ENCODE measurements at places on chromosomes 11 and 22.

GRCh38 chr22:40578171-40578570 is 58.3 kb downstream of the MRTFA start:
- H3K27ac ChIP-seq, result no peak overlapping the region
- no peaks in the 10 kb centered on the region for H3K36me3 ChIP-seq
- H3K27me3 ChIP-seq, result no peaks in the 10 kb centered on the region

DNA sequence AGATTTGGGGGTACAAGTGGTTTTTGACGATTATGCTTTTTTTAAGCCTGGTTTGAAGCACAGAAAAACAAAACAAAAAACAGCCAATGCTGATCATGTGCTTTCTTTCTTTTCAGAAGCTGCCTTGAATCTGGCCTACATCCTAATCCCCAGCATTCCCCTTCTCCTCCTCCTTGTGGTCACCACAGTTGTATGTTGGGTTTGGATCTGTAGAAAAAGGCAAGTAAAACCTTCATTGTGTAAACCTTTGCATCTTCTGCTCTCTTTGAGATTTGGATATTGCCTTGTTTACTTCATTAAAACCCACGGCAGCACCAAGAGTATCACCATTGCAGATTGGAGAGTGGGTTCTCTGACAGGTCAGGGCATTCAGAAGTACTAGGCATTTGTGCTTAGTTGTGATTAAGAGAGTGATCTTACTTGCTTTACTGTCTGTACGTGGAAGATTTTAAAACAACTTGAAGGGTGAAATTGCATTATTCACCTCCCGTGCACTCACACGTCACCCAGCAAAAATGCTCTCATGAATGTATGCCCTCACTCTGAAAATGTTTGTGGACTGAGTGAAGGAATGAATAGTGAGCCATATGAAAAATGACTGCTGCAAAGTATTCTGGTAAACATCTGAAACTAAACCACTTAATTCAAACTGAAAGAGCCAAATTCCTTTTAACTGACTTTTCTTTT is 17.0 kb downstream of the LAYN start:
- H3K4me1 ChIP-seq, result no peaks in the 10 kb centered on the region
- H3K36me3 ChIP-seq, result no peaks in the 10 kb centered on the region
- no peak overlapping the region for H3K4me3 ChIP-seq

- no peak overlapping the region for H3K4me3 ChIP-seq
- H3K27ac ChIP-seq, result no peak overlapping the region
- H3K27me3 ChIP-seq, result no peaks in the 10 kb centered on the region
- H3K36me3 ChIP-seq, result peaks cover 3% of the 10 kb centered on the region
- no peaks in the 10 kb centered on the region for H3K4me1 ChIP-seq
These were observed 7.0 kb downstream of the RHBDD3 start for GRCh38 chr22:29260601-29261315.

DNA sequence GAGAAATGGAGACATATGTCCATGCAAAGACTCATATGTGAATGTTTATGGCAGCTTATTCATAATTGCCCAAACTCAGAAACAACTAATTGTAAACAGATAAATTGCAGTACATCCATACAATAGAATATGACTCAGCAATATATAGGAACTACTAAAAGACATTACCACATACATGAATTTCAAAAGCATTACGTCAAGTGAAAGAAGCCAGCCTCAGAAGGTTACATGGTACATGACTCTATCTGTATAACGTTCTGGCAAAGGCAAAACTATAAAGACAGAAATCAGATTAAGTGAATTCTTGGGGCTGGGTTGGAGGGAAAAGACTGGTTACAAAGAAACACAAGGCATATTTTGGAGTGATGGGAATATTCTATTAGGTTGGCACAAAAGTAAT is 7.2 kb downstream of the KCTD21 start:
- no peak overlapping the region for H3K4me3 ChIP-seq
- no peaks in the 10 kb centered on the region for H3K4me1 ChIP-seq
- no peak overlapping the region for H3K27ac ChIP-seq

- H3K4me1 ChIP-seq, result peaks cover 26% of the 10 kb centered on the region
- no peaks in the 10 kb centered on the region for H3K36me3 ChIP-seq
- H3K27me3 ChIP-seq, result peaks cover 15% of the 10 kb centered on the region
- no peak overlapping the region for H3K27ac ChIP-seq
- no peak overlapping the region for H3K4me3 ChIP-seq
These were observed 1.1 kb upstream of the RASD2 start for GRCh38 chr22:35539487-35539886.

- H3K36me3 ChIP-seq, result no peaks in the 10 kb centered on the region
- H3K27ac ChIP-seq, result no peak overlapping the region
- no peaks in the 10 kb centered on the region for H3K4me1 ChIP-seq
- DNase-seq, result no peak
- H3K27me3 ChIP-seq, result no peaks in the 10 kb centered on the region
These were observed 749.5 kb downstream of the BRD1 start for GRCh38 chr22:49078076-49078710.

DNA sequence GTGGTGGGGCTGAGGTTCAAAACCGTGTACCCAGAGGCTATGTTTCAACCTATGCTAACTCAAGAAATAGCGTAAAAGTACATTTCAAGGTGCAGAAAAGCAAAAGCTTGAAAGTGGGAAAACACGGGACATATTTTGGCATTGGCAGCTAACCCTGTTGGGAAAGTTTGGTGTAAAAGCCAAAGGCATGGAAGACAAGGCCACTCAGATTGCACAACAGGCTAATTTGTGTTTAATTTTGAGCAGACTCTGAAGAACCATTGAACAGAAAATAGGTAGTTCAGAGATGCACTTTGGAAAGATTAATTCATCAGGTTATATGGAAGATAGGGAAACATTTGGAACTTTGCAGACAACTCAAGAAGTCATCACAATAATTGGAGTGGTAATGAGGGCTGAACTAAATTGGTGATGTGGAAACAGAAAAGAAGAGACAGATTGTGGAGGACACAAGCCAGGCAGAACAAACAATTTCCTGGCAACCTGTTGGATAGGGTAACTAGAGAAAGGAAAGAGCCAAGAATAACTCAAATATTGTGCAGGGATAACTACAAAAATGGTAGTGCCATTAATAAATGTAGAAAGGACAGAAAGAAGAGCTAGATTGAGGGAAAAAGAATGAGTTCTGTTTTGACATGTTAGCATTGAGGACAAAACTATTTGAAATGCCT is 140.5 kb upstream of the PGR start:
- H3K27ac ChIP-seq, result no peak overlapping the region
- no peaks in the 10 kb centered on the region for H3K4me1 ChIP-seq
- H3K27me3 ChIP-seq, result no peaks in the 10 kb centered on the region
- no peak overlapping the region for H3K4me3 ChIP-seq

- no peak for DNase-seq
- H3K27me3 ChIP-seq, result peaks cover 1% of the 10 kb centered on the region
- H3K4me1 ChIP-seq, result peaks cover 16% of the 10 kb centered on the region
- no peaks in the 10 kb centered on the region for H3K36me3 ChIP-seq
These were observed 3.1 kb upstream of the ARHGEF12 start for GRCh38 chr11:120332822-120333716.

DNA sequence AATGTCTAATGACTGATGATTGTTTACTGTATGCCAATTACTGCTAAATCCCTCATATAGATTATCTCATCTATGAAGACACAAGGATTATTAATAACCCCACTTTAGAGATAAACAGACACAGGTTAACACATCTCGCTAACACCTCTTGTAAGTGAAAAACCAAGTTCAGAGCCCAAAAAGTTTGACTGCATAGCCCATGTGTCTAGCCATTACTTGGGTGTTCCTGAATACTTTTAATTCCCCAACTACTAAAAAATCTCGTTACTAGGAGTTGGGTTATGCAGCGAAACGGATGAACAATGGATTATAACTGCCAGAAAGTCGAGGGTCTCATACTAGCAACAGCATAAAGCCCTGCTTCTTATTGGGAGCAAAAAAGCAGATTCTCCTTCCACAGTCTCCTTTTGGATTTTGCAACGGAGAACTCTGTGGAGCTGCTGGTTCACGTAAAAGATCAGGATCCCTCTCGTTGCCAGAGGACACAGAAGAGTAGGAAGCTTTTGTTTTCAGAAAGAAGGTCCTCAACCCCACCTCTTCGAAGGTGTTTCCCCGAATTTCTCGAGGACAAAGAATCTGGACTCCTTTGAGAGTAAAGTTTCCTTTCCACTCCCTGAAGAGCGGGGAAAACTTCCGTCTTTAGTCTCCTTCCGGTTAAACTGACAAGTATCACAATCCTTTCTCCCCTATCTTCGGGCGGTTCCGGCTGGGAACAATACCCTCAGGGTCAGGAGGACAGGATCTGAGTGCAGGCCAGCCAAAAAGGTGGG is 979 bp downstream of the ZBED5 start:
- DNase-seq, result peak; percentile 62
- H3K4me3 ChIP-seq, result peak overlapping the region; percentile 75
- H3K27me3 ChIP-seq, result no peaks in the 10 kb centered on the region
- H3K4me1 ChIP-seq, result peaks cover 13% of the 10 kb centered on the region
- peaks cover 31% of the 10 kb centered on the region for H3K36me3 ChIP-seq
- peak overlapping the region; percentile 94 for H3K27ac ChIP-seq

DNA sequence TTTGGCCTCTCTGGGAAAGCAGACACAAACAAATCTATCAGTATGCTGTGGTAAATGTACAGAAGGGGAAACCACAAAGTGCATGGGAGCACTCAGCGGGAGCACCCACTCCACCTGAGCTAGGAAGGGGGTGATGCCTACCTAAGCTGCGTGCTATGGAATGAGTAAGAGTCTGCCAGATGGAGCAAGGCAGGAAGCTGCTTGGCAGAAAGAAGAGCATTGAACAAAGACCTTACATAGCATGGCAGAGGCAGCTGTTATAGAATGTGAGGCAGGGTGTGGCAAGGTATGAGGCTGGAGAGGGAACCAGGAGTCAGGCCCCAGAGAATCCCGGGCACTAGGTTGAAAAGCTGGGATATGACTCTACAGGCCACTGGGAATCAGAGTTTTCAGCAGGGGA is 13.8 kb upstream of the MTFP1 start:
- H3K27ac ChIP-seq, result no peak overlapping the region
- peaks cover 4% of the 10 kb centered on the region for H3K36me3 ChIP-seq
- H3K4me3 ChIP-seq, result no peak overlapping the region
- no peak for DNase-seq

- no peaks in the 10 kb centered on the region for H3K4me1 ChIP-seq
- no peak within 1 kb of the TSS for H3K27ac ChIP-seq
- H3K4me3 ChIP-seq, result no peak within 1 kb of the TSS
- no peak for DNase-seq
- no peaks in the 10 kb centered on the region for H3K36me3 ChIP-seq
- H3K27me3 ChIP-seq, result no peaks in the 10 kb centered on the region
These were observed at the start of gene HEPACAM for GRCh38 chr11:124935548-124936514. TSS of gene HEPACAM (minus strand) at chr11:124936047. CDS start at chr11:124936006, 41 bp downstream.

DNA sequence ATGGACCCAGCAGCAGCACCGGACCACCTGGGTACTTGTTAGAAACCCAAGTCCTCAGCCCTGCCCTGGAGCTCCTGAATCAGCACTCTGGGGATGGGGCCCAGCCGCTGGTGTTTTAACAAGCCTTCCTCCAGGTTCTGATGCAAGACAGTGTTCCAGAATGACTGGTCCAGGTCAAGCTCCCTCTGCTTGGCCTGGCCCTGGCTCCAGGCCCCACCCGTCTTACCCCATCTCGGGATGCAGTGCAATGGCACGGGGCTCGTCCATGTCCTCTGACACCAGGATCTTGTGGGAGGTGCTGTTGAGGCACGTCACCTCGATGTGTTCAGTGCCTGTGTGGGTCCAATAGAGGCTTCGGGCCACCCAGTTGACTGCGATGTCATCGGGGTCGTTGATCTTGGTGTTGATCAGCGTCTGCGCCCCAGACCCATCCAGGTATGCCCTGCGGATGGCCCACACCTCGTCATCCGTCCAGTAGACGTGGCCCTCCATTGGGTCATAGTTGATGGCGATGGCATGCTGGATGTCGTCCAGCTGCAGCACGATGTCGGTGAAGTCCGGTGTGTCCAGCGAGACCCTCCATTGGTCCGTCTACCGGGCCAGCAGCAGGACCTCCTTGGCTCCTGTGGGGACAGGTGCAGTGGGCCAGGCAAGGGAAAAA is 140.3 kb downstream of the CRYBB2 start:
- DNase-seq, result no peak
- H3K27ac ChIP-seq, result no peak overlapping the region
- no peaks in the 10 kb centered on the region for H3K27me3 ChIP-seq
- H3K36me3 ChIP-seq, result peaks cover 13% of the 10 kb centered on the region
- H3K4me3 ChIP-seq, result no peak overlapping the region

DNA sequence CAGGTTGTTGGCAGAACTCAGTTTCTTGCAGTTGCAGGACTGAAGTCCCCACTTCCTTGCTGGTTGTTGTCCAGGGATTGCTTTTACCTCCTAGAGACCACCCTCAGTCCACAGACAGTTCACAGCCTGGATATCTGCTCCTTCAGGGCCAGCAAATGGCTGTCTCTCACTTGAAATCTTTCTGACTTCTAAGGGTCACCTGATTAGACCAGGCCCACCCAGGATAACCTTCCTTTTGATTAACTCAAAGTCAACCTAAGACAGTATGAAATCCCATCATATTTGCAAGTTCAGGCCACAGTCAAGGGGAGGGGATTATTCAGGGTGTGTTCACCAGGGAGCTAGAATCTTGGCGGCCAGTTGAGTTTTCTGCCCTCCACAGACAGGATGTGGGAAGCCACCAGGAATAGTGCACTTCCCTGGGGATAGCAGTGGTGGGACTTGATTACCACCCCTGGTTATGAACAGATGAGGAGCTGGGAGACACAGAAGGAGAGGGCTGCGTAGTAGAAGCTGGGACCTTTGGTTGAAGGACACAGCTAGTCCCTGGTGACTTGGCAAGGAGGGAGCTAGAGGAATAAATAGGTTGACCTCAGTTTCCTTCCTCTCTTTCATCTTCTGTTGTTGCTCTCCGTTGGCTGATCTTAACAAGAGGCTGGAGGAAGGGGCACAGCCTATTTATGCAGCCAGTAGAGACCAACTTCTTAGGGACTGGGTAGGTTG is 33.4 kb downstream of the MIAT start:
- H3K27me3 ChIP-seq, result no peaks in the 10 kb centered on the region
- peaks cover 2% of the 10 kb centered on the region for H3K36me3 ChIP-seq
- H3K27ac ChIP-seq, result no peak overlapping the region
- no peak for DNase-seq
- no peak overlapping the region for H3K4me3 ChIP-seq
- peaks cover 8% of the 10 kb centered on the region for H3K4me1 ChIP-seq

DNA sequence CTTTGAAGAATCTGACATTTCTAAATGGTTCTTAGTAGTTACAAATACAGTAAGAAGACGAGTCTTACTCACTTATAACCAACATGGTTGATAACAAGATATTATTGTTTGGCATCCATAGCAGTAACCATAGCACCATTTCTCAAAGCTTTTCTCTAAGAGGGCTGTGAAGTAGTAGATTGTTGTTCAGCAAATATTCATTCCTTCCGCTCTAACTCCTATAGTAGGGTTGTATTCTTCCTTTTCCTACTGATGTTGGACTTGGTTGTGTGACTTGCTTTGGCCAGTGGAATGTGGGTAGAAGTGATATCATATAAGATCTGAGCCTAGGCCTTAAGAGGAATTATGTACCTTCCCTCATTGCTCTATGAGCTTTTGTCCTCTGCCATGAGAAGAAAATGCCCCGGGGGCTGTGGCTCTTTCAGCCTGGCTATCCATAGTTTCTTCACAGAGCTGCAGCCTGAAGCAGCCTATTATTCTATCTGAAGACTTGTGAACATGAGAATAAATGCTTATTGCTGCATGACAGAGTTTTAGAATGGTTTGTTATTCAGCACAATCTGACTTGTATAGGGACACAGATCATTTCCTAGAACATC is 28.9 kb upstream of the ZBED5 start:
- no peak overlapping the region for H3K4me3 ChIP-seq
- no peaks in the 10 kb centered on the region for H3K27me3 ChIP-seq
- DNase-seq, result no peak
- no peak overlapping the region for H3K27ac ChIP-seq
- no peaks in the 10 kb centered on the region for H3K36me3 ChIP-seq
- no peaks in the 10 kb centered on the region for H3K4me1 ChIP-seq

- H3K36me3 ChIP-seq, result peaks cover 36% of the 10 kb centered on the region
- peaks cover 36% of the 10 kb centered on the region for H3K4me1 ChIP-seq
- H3K27ac ChIP-seq, result no peak overlapping the region
- H3K27me3 ChIP-seq, result no peaks in the 10 kb centered on the region
These were observed 908 bp downstream of the NADSYN1 start for GRCh38 chr11:71453918-71454304.
